ENCODE measurements at places on chromosomes 2 and 18.

GRCh38 chr18:63514888-63515678, 27.1 kb upstream of the SERPINB12 start:
- DNase-seq = no peak

GRCh38 chr2:65790676-65790935, 358.2 kb upstream of the SPRED2 start:
- DNase-seq = no peak

- no peak for DNase-seq
Measured at GRCh38 chr18:50955253-50955652, 12.6 kb upstream of the ELAC1 start.

DNA sequence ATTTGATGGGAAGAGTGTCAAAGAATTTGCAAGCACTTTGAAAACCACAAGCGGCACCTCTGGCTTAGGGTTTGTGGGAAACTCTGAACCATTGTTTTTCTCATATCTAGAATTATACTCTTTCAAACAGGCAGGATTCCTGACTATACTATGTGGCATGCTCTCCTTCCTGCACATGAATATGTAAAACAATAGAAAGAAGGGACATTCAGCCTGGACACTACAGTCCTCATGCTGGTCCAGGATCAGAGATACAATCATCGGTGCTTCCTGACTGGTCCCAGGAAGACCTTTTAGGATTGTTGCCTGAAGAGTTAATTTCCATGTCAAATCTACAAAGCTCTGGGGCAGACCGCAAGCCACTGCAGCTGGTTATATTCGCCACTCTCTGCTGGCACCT, 55.7 kb upstream of the RASGRP3 start:
- DNase-seq = no peak

DNA sequence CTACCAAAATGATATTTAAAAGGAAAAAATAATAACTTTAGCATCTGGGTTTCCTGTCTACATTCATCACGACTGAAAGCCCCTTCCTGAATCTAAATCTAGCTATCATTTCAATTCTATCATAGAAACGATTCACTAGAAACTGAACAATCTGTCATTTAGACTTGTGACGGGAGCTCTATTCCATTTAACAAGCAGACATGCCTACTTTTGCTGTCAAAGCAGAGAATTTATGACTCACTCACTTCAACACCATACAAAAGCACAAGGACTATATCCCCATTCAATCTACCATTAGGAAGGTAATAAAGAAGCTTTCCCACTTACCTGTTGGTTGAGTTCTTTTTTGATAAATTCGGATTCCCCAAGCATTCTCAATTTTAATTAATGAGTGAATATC, 1072.3 kb downstream of the LRP1B start:
- no peak for DNase-seq

DNA sequence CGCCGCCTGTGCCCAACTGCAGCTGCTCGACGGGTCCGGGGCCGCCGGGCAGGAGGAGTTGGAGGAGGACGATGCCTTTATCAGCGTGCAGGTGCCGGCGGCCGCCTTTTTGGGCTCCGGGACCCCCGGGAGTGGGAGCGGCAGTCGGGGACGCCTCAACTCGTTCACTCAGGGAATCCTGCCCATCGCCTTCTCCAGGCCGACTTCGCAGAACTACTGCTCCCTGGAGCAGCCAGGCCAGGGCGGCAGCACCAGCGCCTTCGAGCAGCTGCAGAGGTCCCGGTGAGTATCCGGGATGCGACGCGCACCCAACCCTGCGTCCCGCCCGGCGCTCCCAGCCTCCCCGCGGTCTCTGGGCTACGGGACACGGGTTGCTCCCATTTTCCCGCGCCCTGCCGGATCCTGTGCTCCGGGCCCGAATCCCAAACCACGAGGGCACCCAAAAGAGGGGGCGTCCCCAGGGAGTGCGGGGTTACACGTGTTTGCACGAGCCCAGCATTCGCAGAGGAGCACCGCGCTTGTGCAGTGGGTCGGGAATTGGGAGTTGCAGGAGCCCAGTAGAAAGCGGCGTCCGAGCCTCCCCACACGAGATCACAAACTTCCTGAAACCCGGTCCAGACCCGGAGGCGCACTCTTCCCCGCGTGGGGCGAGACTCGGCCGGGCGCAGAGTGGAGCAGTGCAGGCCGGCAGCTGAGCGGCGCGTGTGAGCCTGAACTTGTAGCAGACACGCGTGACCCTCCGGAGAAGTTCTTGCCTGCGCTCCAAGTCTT, 1.2 kb downstream of the CABLES1 start:
- no peak for DNase-seq

DNA sequence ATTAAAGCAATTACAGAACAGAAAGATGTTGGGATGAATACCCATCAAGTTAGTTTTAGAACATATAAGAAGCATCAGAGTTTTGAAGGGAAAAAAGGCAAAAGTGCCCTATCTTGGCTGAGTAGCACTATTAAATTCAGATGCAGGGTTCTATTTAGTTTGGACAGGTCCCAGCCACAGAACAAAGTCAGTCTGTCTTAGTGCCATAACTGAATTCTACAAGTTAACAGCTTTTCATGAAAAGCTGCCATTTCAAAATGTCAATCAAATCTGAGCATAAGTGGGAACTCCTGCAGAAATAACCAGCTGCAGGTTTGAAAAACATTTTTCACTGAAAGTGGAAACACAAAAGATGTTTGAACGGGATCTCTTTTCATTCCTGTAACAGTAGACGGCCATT, 160.4 kb downstream of the SRBD1 start:
- no peak for DNase-seq

- DNase-seq = no peak
Measured at GRCh38 chr18:75167759-75168618, 41.0 kb downstream of the PTGR3 start.

- DNase-seq = no peak
Measured at GRCh38 chr18:31680831-31681568, 3.4 kb downstream of the B4GALT6 start.

DNA sequence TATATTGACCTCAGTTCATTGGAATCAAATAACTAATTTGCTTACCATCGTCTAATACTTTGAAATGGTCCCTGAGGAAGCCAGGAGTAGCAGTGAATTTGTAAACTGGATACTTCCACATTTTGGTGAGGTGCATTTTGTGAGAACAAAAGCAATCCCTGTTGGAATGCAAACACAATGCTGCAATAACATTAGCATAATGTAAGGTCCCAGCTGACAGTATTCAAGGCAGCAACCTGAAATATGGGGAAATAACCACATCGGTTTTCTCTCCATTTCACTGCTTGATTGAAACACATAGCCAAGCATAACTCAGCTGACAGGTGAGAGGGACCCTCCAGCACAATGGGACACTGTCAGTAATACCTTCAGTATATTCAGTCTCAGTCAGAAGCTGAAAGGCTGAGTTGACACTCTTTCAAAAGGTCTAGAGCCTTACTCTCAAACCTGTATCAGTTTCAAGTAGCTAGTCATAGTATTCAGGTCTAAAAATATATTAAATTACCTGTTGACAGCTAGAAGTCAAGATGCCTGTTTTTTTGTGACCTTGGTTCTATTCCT, 1311.9 kb upstream of the NRXN1 start:
- no peak for DNase-seq

DNA sequence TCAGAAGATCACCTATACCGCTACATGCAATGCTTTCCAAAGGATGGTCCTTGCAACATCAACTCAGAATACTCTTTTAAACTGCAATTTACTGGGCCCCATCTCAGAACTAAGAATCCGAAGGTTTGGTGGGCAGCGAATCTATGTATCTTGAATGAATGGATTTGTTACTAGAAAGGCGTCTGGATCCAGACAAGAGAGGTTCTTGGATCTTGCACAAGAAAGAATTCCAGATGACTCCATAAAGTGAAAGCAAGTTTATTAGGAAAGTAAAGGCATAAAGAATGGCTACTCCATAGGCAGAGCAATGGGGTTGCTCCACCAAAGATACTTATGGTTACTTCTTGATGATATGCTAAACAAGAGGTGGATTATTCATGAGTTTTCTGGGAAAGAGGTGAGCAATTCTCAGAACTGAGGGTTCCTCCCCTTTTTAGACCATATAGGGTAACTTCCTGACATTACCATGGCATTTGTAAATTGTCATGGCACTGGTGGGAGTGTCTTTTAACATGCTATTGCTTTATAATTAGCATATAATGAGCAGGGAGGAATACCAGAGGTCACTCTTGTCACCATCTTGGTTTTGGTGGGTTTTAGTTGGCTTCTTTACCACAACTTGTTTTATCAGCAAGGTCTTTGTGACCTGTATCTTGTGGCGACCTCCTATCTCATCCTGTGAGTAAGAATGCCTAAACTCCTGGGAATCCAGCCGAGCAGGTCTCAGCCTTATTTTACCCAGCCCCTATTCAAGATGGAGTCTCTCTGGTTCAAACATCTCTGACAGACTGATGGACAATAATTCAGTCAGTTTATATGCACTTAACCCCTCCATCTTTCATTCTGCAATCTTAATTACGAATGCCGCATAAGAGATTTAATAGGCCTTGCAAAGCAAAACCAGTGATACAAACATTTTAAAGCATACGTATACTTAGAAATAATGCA, 7.5 kb upstream of the RMDN2 start:
- no peak for DNase-seq

- DNase-seq = no peak
Measured at GRCh38 chr2:240873805-240874714, 5.4 kb downstream of the AGXT start.

DNA sequence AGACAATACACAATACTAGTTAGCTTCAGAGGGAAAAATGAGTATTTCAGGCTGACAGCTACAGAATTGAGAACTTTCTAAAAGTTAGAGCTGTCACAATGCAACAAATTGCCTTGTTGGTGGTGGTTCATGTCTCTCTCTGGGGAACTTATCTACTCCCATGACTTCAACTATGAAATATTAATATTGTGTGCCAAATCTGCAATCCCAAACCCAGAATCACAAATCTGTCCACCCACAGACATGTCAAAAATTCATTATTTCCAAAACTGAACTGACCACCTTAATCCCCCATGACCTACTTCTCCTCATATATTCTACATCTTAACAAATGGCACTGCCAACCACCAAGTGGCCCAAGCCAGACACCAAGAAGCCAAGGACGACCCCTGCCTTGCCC, 143.5 kb downstream of the TCF4 start:
- DNase-seq = no peak

- DNase-seq = no peak
Measured at GRCh38 chr2:239348563-239349452, 52.0 kb downstream of the HDAC4 start.

GRCh38 chr18:22504251-22505030, 86.7 kb upstream of the CTAGE1 start:
- DNase-seq = no peak

DNA sequence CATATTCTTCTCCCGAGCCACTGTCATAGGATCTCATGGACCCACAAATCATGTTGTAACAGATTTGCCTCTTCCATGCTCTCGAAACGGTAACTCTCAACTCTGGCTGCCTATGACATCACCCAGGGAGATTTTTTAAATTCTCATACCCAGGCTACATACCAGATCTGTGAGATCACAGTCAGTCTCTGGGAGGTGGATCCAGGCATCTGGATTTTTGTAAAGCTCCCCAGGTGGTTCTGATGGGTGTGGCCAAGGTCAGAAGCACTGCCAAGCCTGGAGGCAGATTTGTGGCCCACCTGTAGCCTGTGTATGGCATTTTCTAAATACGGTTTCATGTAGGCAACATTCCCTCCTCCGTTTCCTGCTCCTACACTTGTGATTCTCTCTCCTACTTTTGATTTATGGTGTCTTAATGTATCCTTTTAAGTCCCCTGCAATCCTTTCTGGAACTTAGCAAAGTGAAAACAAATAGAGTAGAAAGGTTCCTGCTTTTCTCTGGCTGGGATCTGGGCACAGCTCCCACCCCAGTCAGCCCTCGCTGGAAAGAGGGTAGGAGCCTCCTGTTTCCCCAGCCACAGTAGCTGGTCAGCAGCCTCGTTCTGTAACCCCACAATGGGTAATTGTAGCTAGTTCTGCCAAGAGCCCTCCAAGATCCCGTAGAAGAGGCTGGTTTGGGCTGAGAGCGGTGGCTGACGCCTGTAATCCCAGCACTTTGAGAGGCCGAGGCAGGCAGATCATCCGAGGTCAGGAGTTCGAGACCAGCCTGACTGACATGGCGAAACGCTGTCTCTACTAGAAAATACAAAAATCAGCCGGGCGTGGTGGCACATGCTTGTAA, 96.2 kb downstream of the KLHL29 start:
- peak; percentile 78 for DNase-seq
